PC-9 (cell line): ENCODE measurements at places on chromosomes 6 and 20. TPM values are rescaled to one million over a fixed set of nuclear protein-coding genes. Genes with fewer than 3 reads are reported as not detected.

The FHL5 gene
- total RNA-seq: not detected in 2 replicates

The OOEP gene
- 10.9 and 12.2 TPM in 2 replicates for total RNA-seq

The COL10A1 gene
- not detected in 2 replicates for total RNA-seq

The SLC17A3 gene
- total RNA-seq: not detected in 2 replicates

The SIM1 gene
- 0.13 and 0.15 TPM in 2 replicates for total RNA-seq

The MPIG6B gene
- total RNA-seq: 0.43 and 0.59 TPM in 2 replicates

The TTK gene
- 28.7 and 40.3 TPM in 2 replicates for total RNA-seq

The IDH3B gene
- total RNA-seq: 130 and 144 TPM in 2 replicates

The TJAP1 gene
- 50.5 and 60.9 TPM in 2 replicates for total RNA-seq

DNA sequence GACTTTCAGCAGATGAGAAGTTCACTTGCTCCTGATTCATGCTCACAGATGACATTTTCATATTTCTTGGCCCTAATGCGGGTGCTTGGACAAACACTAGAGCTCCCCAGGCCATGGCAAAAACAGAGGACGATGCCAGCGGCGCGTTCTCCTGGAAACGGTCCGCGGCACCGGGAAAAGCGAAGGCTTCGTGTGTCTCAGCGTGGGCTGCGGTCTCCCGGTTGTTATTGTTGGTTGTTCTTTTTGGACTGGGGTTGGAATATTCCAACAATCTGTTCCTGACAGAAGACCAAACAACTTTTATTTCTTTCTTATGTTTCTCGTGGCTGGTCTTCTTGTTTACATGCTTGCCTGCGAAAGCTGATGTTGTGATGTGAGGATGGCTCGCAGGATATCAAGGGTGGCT lies 46.8 kb upstream of the NEDD9 start:
- H3K4me1 ChIP-seq: peaks cover 10% of the 10 kb centered on the region; the same call in 1 of the 2 replicates
- H3K27ac ChIP-seq: no peak overlapping the region
- H3K36me3 ChIP-seq: no peaks in the 10 kb centered on the region
- DNase-seq: no peak
- no peaks in the 10 kb centered on the region for H3K27me3 ChIP-seq

DNA sequence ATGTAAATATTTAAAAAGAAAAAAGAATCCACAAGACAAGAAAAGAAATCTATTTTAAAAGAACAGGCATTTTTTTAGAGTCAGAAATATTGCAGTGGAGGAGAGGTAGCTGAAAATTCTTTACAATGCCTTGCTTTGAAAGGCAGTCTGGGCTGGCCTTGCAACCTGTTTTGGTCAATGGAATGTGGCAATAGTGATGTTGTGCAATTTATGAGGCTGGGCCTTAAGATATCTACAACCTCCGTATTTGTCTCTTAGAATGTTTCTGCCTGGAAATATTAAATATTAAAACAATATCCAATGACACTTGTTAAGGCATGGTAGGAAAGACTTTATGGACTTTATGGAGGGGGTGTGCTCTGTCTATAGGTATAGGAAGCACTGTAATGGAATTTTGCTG lies 14.8 kb upstream of the SCGN start:
- DNase-seq: no peak
- no peak overlapping the region for H3K27ac ChIP-seq
- no peak overlapping the region for H3K4me3 ChIP-seq
- no peaks in the 10 kb centered on the region for H3K4me1 ChIP-seq
- H3K36me3 ChIP-seq: no peaks in the 10 kb centered on the region
- no peaks in the 10 kb centered on the region for H3K27me3 ChIP-seq

DNA sequence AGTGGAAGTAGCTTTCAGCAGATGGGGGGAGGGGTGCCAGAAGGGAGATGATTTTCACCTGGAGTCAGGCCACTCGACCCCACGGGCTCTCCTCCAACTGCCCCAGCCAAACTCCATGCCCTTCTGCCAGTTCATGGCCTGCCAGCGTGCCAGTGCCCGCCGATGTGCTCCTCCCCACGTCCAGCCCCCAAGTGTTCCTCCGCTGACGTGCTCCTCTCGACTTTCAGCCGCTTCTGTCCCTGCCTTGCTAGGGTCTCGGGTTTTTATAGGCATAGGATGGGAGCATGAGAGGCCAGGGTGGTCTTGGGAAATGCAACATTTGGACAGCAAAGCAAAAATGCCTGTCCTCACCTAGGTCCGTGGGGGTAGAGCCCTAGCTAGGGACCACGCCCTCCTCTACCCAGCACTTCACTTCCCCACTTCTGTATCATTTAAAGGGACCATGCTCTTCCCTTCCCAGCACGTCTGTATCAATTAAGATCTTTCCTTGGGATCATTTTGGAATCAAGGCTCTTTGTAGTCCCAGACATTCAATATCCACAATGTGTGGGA lies 54.4 kb downstream of the PRND start:
- DNase-seq: no peak
- H3K4me3 ChIP-seq: peak overlapping the region; percentile 36; the same call in 1 of the 2 replicates
- H3K27ac ChIP-seq: no peak overlapping the region

DNA sequence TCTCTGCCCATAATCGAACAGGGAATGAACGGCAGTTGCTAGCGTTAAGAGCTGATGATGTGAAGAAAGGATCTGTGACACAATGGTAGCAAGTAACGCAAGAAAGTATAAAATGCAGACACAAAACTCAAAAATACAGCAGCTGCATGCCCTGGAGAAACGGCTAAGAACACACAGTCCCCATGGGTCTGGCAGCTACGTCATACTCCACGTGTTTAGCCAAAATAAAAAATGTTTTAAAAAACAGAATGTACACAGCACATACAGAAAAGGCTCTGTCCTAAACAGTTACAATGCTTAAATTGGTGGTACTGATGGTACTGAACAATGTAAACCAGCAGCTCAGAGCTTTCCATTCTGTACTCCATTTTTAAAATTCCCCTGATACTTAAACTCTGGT lies 34.4 kb downstream of the HUS1B start:
- H3K27ac ChIP-seq: no peak overlapping the region
- H3K4me1 ChIP-seq: no peaks in the 10 kb centered on the region
- H3K27me3 ChIP-seq: no peaks in the 10 kb centered on the region
- DNase-seq: no peak
- no peaks in the 10 kb centered on the region for H3K36me3 ChIP-seq

GRCh38 chr20:58870293-58871014 lies 17.9 kb downstream of the GNAS start:
- no peak overlapping the region for H3K27ac ChIP-seq
- peak; percentile 69 for DNase-seq
- H3K27me3 ChIP-seq: no peaks in the 10 kb centered on the region
- H3K4me3 ChIP-seq: no peak overlapping the region
- no peaks in the 10 kb centered on the region for H3K4me1 ChIP-seq

GRCh38 chr6:80667006-80667405 lies 560.5 kb downstream of the BCKDHB start:
- no peaks in the 10 kb centered on the region for H3K27me3 ChIP-seq
- no peak for DNase-seq
- no peak overlapping the region for H3K27ac ChIP-seq
- no peaks in the 10 kb centered on the region for H3K4me1 ChIP-seq

DNA sequence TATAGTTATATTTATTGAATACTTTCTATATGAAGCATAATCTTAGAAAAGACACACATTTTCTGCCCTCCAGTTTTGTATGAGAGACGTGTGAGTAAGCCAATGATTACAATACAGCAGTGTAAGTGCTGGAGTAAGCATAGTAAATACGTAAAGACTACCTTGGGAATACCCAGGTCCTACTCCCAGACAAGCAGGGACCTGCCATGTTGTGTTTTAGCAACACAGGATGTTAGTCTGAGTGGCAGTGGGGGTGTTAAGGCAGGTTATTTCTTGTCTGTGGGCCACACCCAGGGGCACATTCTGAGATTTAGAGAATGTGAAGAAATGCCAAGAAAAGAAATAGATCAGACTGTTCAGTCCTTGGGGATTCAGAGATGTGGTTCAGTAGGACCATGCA lies 34.3 kb upstream of the RNF144B start:
- H3K4me3 ChIP-seq: no peak overlapping the region
- no peaks in the 10 kb centered on the region for H3K27me3 ChIP-seq
- H3K27ac ChIP-seq: no peak overlapping the region
- H3K4me1 ChIP-seq: peaks cover 11% of the 10 kb centered on the region

GRCh38 chr6:95203153-95203754 lies 374.1 kb upstream of the MANEA start:
- H3K27me3 ChIP-seq: no peaks in the 10 kb centered on the region
- H3K4me3 ChIP-seq: no peak overlapping the region
- no peaks in the 10 kb centered on the region for H3K4me1 ChIP-seq
- no peak for DNase-seq

DNA sequence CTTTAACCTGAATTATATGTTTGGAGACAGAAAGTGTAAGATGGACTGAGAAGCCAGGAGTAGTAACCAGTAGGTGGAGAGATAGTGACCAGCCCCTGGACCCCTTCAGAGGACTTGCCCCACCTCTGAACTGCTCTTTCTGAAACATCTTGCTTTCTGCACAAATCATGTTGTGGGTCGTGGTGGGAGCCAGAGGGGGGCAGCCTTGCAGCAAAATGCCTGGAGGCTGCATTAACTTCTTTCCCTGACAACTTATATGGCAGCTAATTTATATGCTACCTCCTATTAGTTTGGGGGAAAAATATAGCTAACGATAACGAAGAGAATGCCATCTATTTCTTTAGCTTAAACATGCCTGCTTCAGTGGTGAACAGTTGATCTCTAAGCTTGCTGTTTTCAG lies 859.8 kb downstream of the MAFB start:
- no peak overlapping the region for H3K4me3 ChIP-seq
- H3K4me1 ChIP-seq: no peaks in the 10 kb centered on the region
- H3K36me3 ChIP-seq: no peaks in the 10 kb centered on the region
- no peaks in the 10 kb centered on the region for H3K27me3 ChIP-seq

GRCh38 chr6:46288835-46289234 lies 118.1 kb upstream of the ENPP5 start:
- no peak overlapping the region for H3K27ac ChIP-seq
- H3K4me3 ChIP-seq: no peak overlapping the region
- no peak for DNase-seq
- no peaks in the 10 kb centered on the region for H3K4me1 ChIP-seq

GRCh38 chr6:91435630-91436029 lies 848.8 kb upstream of the MAP3K7 start:
- no peaks in the 10 kb centered on the region for H3K36me3 ChIP-seq
- no peak overlapping the region for H3K4me3 ChIP-seq
- no peak overlapping the region for H3K27ac ChIP-seq
- H3K27me3 ChIP-seq: no peaks in the 10 kb centered on the region

GRCh38 chr20:23227976-23228375 lies 122.6 kb upstream of the NXT1 start:
- DNase-seq: peak; percentile 79
- H3K36me3 ChIP-seq: no peaks in the 10 kb centered on the region
- H3K4me1 ChIP-seq: peaks cover 48% of the 10 kb centered on the region
- H3K4me3 ChIP-seq: no peak overlapping the region

DNA sequence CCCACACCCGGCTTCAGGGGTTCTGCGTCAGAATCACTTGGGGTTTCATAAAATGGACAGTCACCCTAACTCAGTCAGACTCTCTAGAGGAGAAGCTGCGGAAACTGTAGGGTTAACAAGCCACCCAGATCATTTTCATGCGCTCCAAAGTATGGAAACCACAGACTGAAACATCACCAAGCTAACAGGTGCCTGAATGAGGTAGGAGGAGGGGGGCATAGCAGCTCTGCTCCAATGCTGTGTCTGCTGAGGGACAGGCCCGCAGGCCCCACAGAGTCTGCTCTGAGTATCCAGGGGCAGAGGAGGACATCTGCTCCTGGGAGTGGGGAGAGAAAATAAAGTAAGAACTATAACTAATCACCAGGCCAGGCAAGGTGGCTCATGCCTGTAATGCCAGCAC lies 97.1 kb upstream of the AKAP12 start:
- H3K27me3 ChIP-seq: no peaks in the 10 kb centered on the region
- no peaks in the 10 kb centered on the region for H3K4me1 ChIP-seq
- H3K27ac ChIP-seq: no peak overlapping the region
- DNase-seq: no peak

- H3K4me1 ChIP-seq: no peaks in the 10 kb centered on the region
- no peak overlapping the region for H3K27ac ChIP-seq
- no peak overlapping the region for H3K4me3 ChIP-seq
- H3K27me3 ChIP-seq: peaks cover 14% of the 10 kb centered on the region; the same call in 1 of the 2 replicates
Observed at GRCh38 chr6:169092375-169092774, 161.3 kb downstream of the THBS2 start.

DNA sequence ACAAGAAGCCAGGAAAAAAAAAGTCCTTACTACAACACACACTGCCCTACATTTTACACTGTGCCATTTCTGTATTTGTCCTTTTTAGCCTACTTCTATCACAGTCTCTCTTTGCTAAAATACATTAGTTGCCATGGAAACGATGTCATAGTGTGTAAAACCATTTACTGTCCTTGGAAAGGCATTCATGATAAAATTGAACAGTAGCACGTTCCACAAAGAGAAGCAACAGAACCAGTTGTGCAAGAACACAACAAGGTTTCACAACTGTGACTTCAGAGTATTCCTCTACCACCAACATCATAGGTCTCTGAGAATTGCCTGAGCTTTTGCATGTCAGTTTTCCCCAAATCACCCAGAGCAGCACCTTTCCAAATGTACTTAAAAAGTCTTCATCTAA lies 20.5 kb downstream of the FYN start:
- H3K4me1 ChIP-seq: no peaks in the 10 kb centered on the region; the same call in 1 of the 2 replicates
- no peaks in the 10 kb centered on the region for H3K27me3 ChIP-seq
- H3K27ac ChIP-seq: no peak overlapping the region
- DNase-seq: no peak
- no peak overlapping the region for H3K4me3 ChIP-seq
- H3K36me3 ChIP-seq: no peaks in the 10 kb centered on the region

DNA sequence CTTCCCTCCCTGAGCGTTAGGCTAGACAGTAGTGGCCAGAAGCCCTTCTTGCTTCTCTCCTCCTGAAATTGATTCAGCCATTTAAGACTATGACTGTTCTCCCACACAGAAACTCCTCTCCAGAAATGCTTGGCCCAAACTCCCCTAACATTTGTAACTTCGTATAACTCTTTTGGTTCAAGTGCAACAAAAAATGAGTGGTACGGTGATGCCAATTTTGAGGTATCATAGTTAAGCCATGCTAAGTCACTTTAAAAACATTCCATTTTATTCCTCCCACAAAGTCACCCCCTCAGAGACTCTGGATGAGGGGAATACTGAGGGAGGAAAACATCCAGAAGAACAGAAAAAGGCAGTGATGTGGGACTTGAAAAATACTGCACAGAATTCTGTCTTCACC lies 21.1 kb upstream of the ROS1 start:
- H3K36me3 ChIP-seq: no peaks in the 10 kb centered on the region
- H3K4me1 ChIP-seq: peaks cover 53% of the 10 kb centered on the region

DNA sequence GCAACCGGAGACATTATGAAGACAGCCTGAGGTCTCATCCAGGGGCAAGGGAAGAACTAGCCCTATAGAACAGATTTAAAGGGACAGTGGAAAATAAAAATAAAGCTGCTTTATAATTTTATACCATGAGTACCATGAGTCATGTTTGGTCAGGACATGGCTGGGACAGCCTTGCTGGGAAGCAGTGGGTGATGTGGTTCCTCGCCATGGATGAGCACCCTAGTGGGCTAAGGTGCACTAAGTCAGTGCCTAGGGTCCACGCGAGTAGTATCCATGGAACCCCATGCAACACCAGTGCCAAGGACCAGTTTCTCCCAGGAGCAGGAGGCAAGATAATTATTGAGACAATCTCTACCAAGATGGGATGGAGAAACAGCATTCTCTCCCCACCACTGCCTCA lies 33.4 kb upstream of the ELMO2 start:
- H3K36me3 ChIP-seq: no peaks in the 10 kb centered on the region
- no peak for DNase-seq
- H3K4me1 ChIP-seq: no peaks in the 10 kb centered on the region
- no peak overlapping the region for H3K27ac ChIP-seq
